HS-5 (cell line): ENCODE measurements at places on chromosomes 12 and 14.

GRCh38 chr12:24584032-24584675 lies 364.7 kb downstream of the BCAT1 start:
- DNase-seq = no peak

- DNase-seq = no peak
These were observed 6.3 kb upstream of the ART4 start for GRCh38 chr12:14849661-14850060.

- no peak for DNase-seq
These were observed 3.2 kb upstream of the ADAM21 start for GRCh38 chr14:70448633-70449340.

DNA sequence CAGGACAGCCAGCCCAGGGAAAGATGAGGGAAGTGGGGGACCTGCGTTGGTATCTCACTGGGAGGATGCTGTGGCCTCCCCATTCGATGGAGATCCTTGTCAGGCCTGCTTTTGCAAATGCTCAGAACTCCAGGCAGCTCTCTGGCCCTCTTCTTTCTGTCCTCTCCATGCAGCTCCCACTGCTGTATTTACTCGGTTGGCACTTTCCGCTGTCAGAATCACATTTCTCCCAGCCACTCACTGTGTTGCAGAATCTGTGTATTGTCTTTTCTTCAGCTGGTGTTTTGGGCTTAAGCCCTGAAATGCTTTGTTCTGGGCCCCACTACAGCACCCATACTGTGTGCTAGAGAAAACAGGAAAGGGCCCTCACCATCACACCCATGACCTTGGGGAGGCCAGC lies 401.1 kb downstream of the RGS6 start:
- no peak for DNase-seq

DNA sequence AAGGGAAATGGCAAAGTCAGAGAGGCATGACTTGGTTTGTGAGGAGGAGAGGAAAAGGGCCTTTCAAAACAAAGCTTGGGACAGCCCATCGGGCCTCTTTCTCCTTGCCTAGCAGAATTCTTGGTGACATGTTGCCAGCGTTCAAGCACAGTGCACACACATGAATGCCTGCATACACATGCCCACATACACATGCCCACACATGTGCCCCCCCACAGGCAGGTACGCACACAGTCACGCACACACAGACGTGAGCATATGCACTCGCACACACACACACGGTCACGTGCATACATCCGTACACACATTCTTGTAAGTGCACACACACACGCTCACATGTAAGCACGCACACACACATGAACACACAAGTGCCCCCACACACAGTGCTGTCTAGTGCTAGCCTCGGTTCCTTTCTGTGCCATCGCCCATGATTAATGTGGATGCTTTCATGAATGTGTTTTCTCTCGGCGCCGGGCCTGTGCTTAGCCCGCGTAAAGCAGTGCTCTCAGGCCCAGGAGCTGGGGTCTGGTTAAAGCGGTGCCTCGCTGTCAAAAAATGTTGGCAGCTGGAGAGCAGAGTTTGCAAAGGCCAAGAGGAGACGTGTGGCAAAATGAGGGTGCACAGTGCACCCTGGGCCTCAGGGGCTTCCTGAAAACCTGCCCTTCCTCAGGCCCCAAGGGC lies 328.8 kb upstream of the DIO3 start:
- no peak for DNase-seq

GRCh38 chr12:1811281-1811947 lies 9.0 kb upstream of the LRTM2 start:
- DNase-seq = no peak

DNA sequence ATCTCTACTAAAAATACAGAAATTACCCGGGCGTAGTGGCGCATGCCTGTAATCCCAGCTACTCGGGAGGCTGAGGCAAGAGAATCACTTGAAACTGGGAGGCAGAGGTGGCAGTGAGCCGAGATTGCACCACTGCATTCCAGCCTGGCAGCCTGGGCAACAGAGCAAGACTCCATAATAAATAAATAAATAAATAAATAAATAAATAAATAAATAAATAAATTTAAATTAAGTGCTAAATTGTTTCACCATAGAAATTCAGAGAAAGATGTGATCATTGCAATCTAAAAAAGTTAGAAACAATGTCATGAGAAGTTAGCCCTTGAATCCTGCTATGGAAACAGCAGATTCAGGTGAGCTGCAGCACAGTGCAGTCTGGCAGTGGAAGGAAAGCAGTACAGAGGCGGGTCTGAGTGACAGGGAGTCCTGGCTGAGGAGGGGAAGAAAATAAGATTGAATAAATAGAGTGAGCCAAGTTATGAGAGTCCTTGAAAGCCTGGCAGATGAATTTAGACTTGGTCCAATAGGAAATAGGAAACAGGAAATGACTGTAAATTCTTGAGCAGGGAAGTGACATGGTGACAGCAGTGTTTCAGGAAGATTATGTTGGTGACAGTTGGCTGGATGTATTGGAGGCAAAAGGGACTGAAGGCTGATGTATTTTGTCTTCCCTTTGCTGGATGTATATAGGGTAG lies 241.5 kb downstream of the GXYLT1 start:
- no peak for DNase-seq

- no peak for DNase-seq
These were observed 966.6 kb upstream of the SEL1L start for GRCh38 chr14:82500222-82500621.
